ENCODE measurements at places on chromosomes 4 and X.
A peak's percentile ranks its signal among the peaks of the same experiment; 100 is the strongest.

DNA sequence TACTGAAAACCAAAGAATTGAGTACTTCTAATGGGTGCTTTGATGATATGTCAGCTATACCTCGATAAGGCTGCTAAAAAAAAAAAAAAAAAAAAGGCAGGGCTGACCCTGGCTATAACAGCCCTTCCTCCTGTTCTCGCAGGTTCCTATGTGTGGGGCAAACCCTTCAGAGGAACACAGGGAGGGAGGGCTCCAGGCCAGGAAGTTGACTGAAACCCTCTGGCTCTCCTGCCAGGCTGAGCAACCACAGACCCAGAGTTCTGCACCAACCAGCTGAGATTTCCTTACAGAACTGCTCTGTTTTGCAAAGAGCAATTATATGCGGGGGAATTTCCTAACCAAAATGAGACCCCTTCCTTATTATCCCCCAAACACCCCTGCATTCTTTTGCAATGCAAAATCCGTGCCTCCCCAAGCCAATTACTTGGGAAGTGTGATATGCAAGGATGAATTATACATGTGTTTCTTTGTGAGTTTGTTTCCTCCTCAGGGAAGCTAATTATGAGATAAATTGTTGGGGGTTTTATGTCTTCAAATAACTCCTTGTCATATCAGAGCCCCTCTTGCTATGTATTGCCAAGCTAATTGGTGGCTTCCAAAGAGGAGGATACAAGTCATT lies 45.6 kb downstream of the PDHA1 start:
- DNase-seq, result no peak

DNA sequence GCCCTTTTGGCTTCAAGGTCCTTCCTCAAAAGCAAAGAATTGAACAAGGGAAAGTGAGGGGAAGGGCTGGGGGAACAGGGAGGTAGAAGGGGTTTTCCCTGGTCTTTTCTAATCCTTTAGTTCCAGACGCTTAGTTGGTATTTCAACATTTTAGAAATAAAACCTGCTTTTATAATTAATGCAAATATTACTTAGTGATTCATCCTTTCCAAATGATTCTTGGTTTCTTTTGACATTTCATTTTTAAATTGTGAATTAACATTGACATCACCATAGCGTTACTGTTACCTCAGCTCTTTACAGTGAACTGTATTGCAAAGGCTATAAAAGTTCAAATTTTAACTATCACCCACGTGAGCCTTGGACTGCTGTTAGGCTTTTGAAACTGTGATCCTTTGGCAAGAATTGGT lies 20.9 kb downstream of the NFKB1 start:
- DNase-seq, result no peak

DNA sequence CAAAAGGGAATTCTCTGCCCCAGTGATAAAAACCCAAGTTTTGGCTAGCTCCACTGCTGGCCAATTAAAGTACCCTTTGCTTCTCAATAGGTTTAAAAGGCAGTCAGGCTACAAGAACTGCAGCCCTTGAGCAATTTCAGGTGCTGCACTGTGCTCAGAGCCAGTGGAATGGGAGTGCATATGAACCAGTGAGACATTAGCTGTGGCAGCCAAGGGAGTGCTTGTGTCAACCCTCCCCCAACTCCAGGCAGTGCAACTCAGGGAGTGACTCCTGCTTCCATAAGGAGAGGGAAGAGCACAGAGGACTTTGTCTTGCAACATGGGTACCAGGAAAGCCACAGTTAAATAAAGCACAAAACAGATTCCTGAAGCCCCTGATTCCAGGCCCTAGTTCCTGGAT lies 61.6 kb upstream of the VAMP7 start:
- no peak for DNase-seq

GRCh38 chrX:154436374-154436982 lies 476 bp upstream of the GDI1 start:
- DNase-seq, result peak; percentile 47

- no peak for DNase-seq
These were observed 43.2 kb downstream of the AKAP4 start for GRCh38 chrX:50157545-50158135.

GRCh38 chr4:113788888-113789287 lies 27.4 kb upstream of the CAMK2D start:
- no peak for DNase-seq

DNA sequence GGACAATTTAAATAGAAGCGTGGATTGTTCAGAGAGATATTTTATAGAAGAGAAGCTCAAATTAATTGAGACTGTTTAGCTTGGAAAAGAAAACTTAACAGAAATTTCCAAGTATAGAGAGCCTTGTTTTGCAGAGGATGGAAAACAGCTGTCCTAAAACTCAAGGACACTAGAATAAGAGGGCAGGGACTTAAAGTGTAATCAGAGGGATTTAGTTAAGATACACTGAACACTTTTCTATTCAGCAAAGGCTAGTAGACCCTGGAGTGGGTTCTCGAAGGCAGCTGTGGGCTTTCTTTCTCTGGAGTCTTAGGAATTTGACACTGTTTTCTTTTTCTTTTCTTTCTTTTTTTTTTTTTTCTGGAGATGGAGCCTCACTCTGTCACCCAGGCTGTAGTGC lies 92.7 kb upstream of the ARX start:
- DNase-seq, result no peak

DNA sequence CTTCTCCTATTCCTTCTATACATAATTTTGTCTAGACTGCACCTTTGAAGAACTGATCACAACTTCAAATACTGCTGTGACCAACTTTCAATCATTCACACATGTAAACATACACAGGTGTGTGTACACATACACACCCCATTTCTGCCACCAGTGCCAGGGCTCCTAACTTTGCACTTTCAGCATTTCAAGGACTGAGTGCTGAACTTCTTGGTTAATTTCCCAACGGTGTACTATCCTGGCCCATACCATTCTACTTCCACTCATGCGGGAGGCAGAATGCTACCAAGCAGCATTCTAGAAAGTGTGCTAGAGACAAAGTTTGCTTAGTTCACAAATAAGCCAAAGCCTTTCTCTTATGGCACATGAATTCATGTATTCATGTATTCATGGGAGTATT lies 51.2 kb downstream of the RPGR start:
- no peak for DNase-seq

GRCh38 chr4:184756399-184756798 lies 22.5 kb upstream of the CENPU start:
- no peak for DNase-seq

DNA sequence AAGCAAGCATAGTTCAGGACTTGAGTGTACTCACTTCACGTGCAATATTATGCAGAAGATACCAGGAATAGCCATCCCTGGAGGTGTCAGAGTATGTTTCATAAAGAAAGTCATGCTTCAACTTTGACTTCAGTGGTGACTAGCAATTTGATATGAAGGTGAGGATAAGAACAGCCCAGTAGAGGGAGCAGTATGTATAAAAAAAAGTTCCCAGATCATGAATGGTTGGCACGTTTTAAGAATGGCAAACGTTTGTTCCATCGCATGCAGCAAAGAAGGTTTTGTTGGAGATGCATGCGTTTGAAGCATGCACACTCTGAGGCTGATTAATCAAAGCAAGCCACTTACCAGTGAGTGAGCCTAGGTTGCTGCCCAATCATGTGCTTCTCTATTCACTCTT lies 33.5 kb upstream of the SLITRK4 start:
- no peak for DNase-seq

DNA sequence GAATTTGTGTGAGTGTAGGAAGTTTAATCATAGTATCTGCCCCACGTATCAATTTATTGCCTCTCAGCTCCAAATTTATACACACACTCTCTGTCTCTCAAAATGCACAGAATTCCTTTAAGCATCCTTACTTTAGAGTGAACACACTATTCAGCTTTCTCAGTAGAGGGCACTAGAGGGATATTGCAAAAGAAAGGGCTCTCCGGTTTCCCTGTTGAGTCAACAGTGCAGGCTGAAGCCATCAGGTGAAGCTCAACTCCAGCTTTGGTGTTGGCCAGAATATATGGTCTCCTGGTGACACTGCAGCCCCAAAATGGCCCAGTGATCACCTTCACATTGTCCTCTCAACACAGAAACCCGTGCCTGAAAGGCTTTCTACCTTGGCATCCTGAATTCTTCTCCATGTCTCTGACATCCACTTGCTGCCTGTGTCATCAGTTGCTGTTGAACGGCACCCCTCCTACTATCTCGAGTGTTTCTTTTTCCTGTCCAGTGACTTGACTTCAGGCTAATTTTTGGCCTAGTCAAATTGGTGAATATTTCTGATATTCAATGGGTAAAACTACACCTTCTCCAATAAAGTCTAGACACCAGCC lies 670.5 kb downstream of the GABRG1 start:
- DNase-seq, result no peak

DNA sequence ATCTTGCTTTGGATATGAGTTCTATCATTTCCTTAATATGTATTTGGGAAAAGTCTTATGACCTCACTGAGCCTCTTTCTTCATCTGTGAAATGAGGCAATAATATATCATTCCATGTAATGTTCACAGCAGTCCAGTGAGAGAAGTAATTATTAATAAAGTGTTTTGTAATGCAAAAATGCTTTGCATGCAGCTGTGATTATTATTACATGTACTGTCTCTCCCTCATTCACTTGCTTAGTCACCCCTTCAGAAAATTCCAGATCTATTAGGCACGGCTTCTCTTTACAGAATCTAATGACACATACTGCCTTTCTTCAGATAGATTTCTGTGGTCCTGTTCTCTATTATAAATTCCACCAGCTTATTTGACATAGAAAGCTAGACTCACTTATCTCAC lies 53.5 kb upstream of the FGF13 start:
- DNase-seq, result no peak

DNA sequence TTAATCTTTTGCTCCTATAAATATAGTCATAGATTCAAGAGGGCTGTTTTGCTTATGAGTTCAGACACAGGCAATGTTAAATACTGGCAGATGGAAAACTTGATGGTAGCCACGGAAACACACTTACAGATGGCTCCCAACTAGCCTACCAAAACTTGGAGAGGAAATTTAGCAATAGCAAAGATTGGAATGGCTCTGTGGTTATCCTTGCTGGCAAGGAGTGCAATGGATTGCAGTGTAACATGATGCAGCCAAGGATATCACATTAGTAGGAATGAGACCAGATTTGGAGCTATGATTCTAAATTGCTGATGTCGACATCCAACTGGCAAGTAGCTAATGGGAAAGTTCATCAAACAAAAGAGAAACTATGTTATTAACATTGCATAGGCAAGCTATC lies 791.0 kb upstream of the DIAPH2 start:
- no peak for DNase-seq

- DNase-seq, result no peak
These were observed 3.4 kb upstream of the RRAGB start for GRCh38 chrX:55714161-55714560.

DNA sequence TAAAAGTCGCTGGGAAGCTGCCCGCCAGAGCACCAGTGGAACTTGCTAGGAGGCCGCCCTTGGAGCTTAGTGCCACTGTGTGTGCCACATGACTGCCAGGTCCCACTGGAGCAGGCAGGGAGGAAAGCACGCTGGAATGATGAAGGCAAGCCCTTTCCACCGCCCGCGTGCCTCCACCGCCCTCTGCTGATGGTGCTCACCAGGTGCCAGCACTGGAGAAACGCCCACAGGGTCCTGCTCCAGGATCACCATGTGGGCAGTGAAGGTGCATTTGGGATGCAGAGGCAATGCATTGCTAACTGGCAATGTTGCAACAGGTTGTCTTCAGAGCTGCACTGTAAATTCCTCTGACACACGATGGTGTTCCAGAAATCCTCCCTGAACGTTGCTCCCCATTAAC lies 76.3 kb downstream of the SHROOM2 start:
- no peak for DNase-seq

DNA sequence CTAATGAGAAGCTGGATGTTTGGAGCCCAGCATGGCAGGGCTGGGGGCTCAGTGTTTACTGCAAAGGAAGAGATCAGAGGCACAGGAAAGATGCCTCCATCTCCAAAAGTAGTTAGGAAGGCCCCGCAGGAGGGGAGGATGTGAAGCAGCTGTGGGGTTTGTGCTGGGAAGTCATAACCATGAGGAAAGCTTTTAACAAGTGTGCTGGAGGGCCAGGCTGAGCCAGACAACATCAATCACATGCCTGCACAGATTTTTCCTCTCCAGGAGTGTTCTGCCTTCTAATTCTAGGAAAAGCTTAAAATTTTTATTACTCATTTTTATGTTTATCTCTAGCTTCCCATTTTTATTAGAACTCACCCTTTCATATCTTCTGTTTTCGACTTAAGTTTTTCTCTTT lies 65.4 kb downstream of the GPR82 start:
- no peak for DNase-seq

GRCh38 chrX:7170898-7171297 lies 22.9 kb upstream of the PUDP start:
- peak; percentile 0 for DNase-seq

GRCh38 chrX:7163146-7163677 lies 15.3 kb upstream of the PUDP start:
- no peak for DNase-seq

DNA sequence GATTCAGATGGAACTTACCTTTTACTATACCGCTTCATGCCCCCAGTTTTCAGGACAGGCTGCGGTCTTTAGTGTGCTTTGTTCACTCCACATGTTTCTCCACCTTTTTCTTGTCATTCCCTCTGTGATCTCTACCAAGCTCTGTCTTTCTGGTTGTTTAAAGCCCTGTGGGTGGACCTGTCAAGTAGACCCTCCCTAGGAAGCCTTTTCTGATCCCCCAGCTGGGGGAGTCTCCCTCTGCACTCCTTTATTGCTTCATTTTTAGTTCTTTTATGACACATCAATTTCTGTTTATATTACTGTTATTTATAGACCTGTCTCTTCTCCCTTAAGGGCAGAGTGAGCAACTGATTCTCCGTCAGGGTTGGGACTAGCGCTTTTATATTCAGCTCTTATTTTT lies 150.2 kb downstream of the C4orf33 start:
- no peak for DNase-seq

DNA sequence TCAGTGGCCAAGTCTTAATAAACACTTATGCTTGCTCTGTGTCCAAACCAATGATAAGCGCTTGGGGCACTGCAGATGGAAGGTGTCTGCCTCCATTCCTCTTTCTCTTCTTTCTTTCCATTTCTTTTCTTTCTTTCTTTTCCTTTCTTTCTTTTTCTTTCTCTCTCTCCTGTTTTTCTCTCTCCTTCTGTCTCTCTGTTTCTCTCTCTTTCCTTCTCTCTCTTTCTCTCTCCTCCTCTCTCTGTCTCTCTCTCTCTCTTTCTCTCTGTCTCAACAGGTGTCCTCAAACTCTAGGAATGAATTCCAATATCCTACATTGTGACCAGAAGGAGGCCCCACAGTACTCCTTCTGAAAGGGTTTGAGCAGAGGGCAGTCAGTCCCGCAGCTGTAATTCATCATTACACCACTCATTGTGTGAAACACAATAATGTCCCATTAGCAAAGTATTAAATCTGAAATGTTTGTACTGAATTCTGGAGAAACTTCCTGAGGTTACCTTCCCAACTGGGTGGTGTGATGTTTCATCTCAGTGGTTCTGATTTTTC lies 66.5 kb upstream of the PAGE1 start:
- no peak for DNase-seq

DNA sequence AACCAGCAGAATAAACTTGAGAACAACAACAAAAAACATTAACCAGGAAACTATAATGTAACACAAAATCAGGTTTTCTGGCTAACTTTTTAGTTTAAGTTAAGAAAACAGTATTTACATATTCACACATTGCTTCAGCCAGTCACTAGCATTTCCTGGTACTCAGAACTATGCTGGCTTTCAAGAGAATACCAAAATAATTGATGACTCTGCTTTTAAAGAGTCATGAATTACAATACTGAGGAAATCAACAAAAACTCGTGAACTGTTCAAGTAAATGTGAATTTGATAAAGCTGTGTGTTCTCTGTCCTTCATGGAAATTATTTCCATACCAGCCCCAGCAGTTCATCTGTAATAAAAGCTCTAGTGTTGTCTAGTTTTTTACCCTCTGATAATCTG lies 27.4 kb downstream of the PRSS12 start:
- no peak for DNase-seq

- DNase-seq, result no peak
These were observed 26.4 kb downstream of the CASP6 start for GRCh38 chr4:109676886-109677285.
